Caco-2 (cell line): ENCODE measurements at places on chromosomes 3 and 15. TPM values are rescaled to one million over a fixed set of nuclear protein-coding genes. Genes with fewer than 3 reads are reported as not detected.

Gene MKRN3
- total RNA-seq: 15.2 and 17.3 TPM in 2 replicates

Gene GOLGA6L26
- not detected in 2 replicates for total RNA-seq

Gene ANKRD34C
- total RNA-seq: not detected in 2 replicates

Gene FXR1
- 126 and 137 TPM in 2 replicates for total RNA-seq

Gene ADAMTSL3
- 0.07 TPM in 1 of 2 replicates, not detected in the other for total RNA-seq

Gene TJP1
- 179 and 181 TPM in 2 replicates for total RNA-seq

Gene CNTN6
- total RNA-seq: not detected in 2 replicates

Gene SLCO2A1
- total RNA-seq: 2.2 and 2.5 TPM in 2 replicates

DNA sequence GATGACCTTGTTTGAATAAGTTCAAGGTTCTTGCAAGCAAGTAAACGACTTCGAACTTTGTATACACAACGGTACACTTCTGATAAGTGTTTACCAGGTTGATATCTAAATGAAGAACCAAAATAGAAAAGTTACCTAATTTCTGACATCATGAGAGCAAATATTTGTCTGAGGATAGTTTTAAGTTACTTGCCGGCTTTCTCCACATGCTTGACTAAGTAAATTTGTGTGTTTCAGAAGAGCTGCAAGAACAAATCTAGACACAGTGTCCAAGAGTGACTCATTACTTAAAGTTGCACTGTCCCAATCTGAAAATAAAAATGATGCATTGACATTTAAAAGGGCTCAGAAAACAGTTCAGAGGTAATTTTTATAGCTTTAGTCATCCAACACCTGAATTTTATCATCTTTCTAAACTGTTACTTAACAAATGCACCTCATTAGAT, 115.1 kb downstream of the HERC1 start:
- DNase-seq: no peak

GRCh38 chr15:72319360-72319984, 485 bp downstream of the CELF6 start:
- DNase-seq: peak; percentile 85

- DNase-seq: no peak
These were observed 12.1 kb downstream of the MAP2K5 start for GRCh38 chr15:67554580-67554979.

DNA sequence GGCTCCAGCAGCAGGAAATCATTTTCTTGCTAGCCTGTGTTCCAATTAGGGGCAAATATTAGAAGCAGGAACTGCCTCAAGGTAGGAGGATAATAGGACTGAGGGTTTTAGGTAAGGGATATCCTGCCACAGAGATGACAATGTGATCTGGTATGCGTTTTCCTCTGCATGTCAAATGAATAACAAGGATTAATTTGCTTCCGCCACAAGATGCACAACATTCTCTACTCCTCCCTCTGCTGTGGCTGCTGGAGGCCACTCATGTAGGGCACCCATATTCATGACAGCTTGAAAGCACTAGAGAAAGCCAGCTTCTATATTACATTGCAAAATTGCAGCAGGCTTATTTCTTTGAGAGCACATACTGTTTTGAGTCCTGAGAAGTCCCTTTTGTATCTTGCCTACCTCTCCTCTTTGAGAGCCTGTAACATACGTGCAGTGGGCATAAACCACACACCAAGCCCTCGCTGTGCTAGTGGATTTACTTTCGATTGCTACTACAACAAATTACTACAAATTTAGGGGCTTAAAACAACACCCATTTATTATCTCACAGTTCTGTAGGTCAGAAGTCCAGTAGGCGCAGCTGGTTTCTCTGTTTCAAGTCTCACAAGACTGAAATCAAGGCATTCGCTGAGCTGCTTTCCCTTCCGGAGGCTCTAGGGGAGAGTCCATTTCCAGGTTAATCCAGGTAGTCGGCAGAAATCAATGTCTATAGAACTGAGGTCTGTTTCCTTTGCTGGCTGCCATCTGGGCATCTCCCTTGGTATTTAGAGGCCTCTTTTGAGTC, 5.9 kb upstream of the CD47 start:
- no peak for DNase-seq

- DNase-seq: no peak
These were observed 173.7 kb downstream of the B3GALNT1 start for GRCh38 chr3:160931474-160931873.

DNA sequence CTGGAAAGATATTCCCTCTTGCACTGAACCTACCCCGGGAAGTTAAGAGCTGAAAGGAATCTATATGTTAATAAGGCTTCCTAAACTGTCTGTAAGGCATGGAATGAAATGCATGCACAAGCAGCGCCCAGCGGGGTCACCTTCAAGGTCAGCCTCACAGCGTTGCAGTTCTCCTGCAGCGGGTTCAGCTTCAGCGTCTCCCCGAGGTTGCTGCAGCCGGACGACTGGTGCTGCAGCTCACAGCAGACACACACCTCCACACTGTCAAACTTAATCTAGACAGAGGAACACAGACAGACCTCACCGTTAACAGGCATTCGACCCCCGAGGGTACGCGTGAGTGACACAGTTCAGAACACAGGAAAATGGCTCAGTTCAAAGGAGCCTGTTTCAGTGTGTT, 73.3 kb downstream of the NSMCE3 start:
- no peak for DNase-seq

GRCh38 chr3:89947337-89947954, 840.0 kb downstream of the EPHA3 start:
- no peak for DNase-seq

- no peak for DNase-seq
These were observed 36.7 kb downstream of the IFT57 start for GRCh38 chr3:108185536-108185935.

- DNase-seq: no peak
These were observed 60.9 kb upstream of the THSD4 start for GRCh38 chr15:71054286-71054952.

DNA sequence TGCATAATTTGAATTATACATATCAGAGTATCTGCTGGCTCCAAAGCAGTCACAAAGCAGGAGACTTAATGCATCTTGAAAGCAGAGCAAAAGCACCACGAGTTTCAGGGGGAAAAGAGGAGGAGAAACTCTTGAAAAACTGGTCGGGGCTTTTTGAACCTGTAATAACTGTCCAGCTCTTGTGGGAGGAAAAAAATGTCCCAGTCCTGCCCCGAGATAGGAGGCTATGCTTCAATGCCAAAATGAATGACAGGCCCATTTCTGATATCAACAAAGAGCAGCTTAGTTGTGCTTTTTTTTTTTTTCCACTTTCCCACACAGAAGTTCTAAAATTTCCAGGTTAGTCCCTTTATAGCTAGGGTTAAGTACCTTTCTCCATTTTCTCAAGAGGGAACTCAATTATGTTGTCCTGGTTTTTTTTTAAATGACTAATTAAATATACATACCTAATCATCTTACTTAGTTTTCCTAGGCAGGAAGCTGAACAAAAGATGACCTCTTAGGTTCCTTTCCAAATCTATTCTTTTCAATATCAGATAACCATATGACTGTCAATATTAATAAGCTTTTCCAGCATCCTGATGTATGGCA, 120.2 kb downstream of the TFDP2 start:
- peak; percentile 5 for DNase-seq

DNA sequence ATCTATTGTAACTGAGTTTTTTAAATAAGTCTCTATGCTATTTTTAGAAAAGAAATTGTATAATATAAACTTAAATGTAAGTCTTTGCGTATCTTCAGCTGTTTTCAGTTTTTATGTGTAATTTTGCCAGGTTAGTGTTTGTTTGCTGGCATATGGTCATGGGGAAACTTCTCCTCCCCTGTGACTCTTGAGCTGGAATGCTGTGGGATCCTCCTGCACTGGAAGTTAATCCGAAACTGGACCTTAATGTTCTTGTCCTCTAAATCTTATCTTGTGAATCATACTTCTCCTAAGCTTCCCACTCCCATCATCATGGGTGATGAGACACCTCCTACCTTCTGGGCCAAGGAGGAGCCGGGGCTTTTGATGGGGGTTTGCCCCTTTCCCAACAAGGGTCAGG, 52.4 kb upstream of the CHST2 start:
- DNase-seq: no peak

GRCh38 chr3:19485267-19485666, 337.0 kb downstream of the KCNH8 start:
- DNase-seq: no peak

GRCh38 chr3:168981396-168981795, 682.1 kb downstream of the MECOM start:
- DNase-seq: no peak

GRCh38 chr3:115165266-115165665, 18.2 kb upstream of the ZBTB20 start:
- no peak for DNase-seq
